ENCODE measurements at places on chromosomes 2 and 18.

DNA sequence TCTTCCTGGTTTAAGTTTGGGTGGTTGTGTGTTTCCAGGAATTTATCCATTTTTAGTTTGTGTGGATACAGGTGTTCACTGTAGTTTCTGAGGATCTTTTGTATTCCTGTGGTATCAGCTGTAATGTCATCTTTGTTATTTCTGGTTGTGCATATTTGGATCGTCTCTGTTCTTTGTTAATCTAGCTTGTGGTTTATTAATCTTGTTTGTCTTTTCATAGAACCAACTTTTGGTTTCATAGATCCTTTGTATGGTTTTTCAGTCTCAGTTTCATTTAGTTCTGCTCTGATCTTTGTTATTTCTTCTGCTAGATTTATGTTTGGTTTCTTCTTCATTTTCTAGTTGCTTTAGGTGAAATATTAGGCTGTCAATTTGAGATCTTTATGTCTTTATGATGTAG, 202.4 kb upstream of the ZSWIM2 start:
- no peak for DNase-seq

DNA sequence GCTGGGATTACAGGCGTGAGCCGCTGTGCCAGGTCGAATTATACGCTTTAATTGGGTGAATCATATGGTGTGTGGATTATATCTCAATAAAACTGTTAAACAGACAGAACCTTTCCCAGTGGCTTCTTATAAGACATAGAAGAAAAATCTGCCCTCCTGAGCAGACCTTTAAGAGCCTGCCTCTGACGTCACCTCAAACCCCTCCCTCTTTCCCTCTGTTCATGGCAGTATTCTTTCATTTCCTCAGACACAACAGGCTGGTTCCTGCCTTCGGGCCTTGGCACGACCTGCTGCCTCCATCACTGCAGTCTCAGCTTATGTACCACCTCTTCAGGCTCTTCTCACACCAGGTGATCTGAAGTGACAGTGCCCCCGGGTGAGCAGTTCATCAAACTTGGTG, 14.0 kb upstream of the PDIA6 start:
- no peak for DNase-seq

DNA sequence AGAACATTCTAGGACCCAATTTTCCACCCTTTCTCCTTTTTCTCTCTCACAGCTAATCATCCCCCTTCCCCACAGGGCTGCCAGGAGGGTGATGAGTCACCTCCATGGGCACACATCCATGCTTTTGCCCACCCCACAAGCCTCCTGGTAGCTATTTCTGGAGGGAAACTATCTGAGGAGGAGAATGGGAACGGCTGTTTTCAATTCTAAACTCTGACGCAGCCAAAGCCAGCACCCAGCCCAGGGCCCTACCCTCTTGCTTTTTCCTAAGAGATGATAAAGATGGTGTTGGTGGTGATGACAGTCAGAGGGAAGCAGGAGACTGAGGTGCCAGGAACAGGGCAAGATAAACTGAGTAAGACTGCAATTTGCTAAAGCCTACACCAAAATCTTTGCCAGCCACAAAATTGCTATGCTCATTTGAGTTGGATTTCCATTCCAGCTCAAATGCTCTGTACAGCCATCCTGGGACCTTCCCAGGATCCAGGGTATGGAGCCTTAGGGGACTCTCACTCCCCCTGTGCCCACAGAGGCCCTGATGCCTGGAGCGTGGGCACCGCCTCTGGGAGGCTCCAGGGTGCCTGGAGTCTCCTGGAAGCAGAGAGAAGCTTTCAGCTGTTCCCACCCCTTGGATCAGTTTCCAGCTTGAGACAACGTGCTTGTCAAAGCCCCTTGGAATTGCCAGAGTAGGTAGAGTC, 62.0 kb upstream of the FZD7 start:
- DNase-seq = no peak

DNA sequence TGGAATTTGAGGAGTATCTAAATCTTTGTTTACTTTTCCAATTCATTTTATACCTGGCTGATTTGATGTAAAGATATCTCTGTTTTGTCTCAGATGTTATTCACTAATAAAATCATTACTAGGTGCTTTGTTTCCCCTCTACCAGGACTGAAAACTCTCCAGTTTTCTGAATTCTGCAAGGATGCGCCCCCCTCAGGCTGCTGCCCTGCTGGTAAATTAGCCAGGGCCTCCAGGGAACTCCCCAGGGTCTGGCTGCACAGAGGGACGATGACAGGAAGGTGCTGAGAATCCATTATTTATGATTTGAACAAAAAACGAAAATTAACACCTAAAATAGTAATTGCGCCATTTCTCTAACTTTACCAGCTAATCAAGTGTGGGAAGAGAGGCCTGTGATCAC, 541.2 kb upstream of the POU3F3 start:
- no peak for DNase-seq

GRCh38 chr2:16553226-16553625, 112.4 kb downstream of the CYRIA start:
- no peak for DNase-seq

DNA sequence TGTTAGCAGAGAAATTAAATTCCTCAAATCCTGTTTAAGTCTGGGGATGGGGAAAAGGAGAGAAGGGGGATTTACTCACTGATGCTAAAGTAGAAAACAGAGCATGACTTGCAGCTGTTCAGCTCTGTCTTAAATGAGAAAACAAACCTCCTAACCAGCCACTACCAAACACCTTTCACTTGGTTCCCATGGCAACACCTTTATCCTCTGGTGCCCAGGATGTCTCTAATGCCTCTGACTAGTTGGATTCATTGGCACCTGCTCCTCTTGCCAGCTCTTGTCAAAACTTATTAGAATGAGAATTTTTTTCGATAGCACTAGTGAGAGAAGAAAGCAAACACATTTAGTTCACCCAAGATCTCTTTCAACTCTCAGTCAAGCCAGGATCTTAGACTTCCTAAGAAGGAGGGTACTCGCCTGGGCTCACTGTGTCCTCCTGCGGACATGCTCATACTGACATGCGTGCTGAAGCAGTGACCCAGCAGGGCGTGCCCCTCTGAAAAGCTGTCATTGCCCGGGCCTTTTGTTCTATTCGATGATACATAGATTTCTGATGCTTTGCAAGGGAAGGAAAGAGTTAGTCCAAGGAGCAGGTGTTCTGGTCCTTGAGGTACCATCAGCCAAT, 656.0 kb upstream of the CELF4 start:
- no peak for DNase-seq

- DNase-seq = no peak
Observed at GRCh38 chr2:232042911-232043574, 81.5 kb downstream of the DIS3L2 start.

GRCh38 chr2:222523783-222524544, 99.6 kb downstream of the SGPP2 start:
- no peak for DNase-seq

DNA sequence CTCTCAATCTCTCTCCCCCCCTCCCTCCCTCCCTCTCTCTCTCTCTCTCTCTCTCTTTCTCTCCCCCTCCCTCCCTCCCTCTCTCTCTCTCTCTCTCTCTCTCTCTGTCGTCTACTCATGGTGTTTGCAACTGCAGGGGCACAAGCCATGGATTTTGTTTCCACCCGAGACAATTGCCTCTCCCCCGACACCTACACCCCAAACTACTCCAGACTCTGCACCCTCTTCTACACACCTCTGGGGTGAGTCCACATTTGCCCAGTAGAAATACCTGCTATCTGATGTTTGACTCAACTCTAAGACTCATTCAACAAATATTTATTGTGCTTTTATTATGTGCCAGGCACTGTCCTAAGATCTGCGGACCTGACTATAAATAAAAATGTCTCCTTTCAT, 93.7 kb downstream of the TMEM17 start:
- DNase-seq = no peak

- no peak for DNase-seq
Observed at GRCh38 chr2:183564726-183565125, 440.5 kb downstream of the NUP35 start.

DNA sequence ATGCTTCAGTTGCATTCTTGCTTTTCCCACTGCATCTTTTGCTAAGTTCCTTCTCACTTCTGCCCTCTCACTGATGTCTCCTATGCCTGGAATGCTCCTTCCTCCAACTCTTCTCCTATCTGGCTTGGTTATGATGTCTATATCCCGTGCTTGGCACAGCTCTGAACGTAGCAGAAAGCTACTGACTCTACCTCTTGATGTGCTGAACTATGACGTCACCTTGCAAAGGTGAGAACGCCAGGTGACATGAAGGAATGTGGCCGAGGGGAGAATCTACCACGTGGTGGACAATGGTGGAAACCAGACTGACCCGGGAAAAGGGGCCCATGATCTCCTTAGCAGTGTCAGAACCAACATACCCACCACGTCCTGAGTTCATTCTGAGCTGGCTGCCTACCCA, 209.7 kb downstream of the SH3BP4 start:
- no peak for DNase-seq

DNA sequence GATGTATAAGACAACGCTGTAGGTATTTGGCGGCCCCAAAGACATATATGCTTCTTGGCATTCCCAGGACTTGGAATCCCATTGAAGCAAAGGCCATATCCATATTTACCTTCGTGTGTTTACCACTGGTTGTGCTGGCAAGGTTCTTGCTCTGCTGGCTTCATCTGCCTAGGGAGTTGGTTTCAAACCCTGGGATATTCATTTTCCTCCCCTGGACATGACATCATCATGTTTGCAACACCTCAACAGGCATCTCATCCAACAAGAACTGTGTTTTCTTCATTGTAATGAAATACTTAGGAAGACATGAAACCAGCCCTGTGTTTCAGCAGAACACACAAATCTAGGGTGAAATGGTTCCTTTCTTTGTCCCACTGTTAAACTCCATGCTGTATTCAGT, 77.9 kb upstream of the PHLPP1 start:
- DNase-seq = no peak

GRCh38 chr18:7616661-7617060, 49.5 kb downstream of the PTPRM start:
- no peak for DNase-seq

DNA sequence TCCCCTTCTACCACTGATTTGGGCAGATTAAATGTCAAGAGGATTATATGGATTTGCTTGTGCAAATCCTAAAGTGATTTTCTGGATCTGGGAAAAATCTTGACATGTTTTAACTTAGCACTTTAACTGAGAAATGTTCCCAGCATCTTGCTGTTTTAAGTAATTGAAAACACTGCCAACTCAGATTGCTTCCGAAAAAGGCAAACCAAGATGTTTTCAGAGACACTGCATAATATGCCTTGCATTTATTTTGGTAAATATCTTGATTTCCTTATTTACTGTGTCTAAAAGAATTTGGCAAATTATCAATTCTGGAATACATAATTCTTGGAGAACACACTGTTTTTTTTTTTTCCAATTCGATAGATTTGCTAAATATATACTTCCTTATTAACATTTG, 385.0 kb upstream of the FAM98A start:
- no peak for DNase-seq

DNA sequence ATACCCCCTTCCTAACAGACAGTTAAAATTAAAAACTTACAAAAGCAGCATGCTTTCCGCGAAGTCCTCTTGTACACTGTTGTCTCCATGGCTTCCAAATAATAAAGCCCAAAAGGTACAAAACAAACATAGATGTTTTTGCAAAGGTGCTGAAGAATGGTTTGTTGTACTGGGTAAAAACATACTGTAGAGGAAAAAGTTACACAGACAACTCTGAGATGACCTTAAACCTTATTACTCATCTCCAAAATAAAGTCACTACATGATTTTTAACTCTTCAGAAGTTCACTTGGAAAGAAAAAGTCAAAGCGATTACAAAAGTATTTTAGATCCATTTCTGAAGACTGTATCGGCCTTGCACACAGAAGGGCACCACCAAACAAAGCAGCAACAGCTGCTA, 6.1 kb downstream of the SLC35F5 start:
- no peak for DNase-seq

DNA sequence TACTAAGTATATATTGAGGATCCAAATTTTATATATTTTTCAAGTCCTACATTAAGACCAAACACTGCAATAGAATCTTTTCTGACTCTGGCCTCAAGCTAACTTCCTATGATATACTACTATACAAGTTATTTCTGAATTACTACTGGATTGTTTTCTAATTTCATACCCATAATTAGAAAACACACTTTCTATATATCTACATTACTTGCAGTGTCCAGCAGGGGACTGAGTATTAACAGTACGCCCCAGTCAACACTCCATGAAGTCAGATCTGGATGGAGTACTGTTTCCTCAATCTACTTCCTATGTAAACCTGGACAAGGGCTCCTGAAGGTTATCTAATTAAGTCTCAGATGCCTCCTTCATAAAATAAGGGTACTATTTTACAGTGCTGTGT, 26.5 kb downstream of the RMP24 start:
- DNase-seq = no peak

DNA sequence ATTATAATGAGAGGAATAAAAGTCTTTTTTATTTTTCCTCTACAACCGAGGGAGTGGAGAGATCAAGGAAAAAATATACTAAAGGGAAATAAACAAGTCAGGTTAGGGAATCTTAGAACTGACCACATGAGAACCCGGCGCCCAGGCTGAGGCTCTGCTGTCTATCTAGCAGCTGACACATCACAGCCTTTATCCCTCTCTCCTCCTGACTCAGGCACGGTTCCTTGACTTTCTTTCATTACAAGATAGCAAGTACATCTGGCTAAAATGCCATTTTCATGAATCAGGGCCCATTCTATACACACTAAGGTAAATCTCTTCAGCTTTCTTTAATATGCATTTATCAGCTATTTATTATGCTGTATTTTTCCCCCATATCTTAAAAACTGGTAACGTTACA, 296.0 kb downstream of the TMX3 start:
- DNase-seq = no peak

DNA sequence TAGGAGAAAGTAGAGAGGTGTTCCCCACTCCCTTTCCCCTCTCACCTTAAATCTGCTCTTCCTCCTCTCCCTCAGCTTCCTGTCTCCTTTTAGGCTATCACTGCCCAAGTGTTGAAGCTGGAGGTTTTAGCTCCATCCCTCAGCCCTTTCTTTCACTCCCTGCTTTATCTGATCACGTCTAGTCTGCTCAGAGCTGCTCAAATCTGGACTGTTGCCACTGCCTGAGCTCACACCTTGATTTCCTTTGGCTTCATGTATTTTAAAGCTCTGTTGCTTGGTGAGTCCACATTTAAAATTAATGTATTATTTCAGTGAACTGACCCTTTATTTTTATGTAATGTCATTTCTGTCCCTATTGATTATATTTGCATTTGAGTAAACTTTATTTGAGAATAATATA, 236.6 kb downstream of the PTGR3 start:
- no peak for DNase-seq

DNA sequence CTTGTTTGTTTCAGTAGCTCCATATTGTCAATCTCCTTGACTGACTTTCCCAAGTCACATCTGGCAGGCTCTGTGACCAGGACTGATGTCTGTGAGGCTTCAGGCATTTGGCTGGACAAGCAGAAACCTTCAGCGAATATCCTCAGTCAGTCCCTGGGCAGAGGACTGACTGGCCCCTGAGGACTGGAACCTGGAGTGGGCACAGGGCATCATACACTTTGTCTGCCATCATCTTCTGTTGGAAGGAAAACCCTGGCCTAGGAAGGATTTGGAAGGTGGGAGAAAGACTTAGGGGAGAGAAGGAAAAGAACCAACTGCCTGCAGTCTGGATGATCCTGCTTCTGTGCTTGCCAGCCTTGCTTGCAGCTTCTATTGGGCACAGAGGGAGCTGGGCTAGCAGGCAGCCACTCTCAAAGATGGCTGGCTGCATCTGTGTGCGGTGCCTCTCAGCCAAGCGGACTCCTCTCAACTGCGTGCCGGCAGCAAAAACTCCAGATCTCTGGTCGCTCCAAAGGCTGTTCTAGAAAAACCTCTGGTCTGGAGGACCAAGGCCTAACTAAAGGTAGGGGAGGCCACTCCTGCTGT, 126.8 kb downstream of the MARCHF4 start:
- no peak for DNase-seq

- no peak for DNase-seq
Observed at GRCh38 chr2:79387431-79387830, 125.4 kb upstream of the CTNNA2 start.
